ENCODE measurements at places on chromosomes 11 and 22.

DNA sequence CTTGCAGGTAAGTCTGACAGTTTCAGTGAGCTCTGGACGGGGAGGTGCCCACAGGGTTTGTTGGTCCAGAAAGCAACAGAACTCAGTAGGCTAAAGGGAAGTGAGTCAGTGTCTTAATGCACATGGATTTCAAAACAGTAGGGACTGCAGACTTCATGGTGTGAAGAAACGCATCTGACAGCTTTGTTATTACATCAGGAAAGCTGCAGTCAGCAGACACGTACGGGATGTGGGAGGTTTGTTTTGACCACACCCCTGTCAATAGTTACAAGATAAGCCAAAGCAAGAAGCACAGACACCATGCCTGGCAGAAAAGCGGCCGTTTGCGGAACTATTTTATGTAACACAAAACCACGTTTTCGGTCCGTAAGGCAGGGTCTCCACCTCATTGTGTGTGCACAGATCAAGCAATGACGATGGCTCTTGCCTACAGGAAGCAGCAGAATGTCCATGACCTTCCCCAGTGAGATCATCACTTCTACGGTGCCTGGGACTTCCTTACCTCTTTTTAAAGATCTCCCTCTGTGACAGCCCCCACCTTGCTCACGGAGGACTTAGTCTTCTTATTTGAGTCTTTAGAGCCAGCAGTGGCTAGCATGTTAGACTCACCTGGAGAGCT lies 58.2 kb upstream of the FTH1 start:
- peak; percentile 47 for DNase-seq

- no peak for DNase-seq
Measured at GRCh38 chr11:126560221-126560620, 204.7 kb downstream of the ST3GAL4 start.

- DNase-seq = no peak
Measured at GRCh38 chr11:126680131-126680530, 320.4 kb downstream of the KIRREL3 start.

DNA sequence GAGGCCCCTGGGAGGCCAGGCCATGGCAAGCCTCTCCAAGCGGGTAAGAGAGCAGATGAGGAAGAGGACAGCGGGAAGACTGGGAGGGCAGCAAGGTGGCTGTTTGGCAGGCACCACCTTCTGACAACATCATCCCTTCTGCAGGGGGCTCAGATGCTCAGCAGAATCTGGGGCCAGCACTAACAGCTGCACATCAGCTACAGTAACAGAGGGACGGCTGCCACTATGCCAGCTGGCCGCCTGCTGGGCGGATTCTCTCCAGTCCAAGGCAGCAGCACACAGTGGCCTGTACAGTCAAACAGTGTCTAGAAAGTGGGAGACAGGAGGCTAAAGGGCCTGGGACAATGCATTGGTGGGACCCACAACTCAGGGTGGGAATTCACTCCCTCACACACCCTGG lies 10.7 kb upstream of the TXN2 start:
- DNase-seq = no peak

All from KG1 (cell line).